ENCODE measurements at places on chromosomes 13 and 19. TPM values are rescaled to one million over a fixed set of nuclear protein-coding genes. Genes with fewer than 3 reads are reported as not detected.

Gene USHBP1
- not detected for total RNA-seq

Gene TNFRSF19
- total RNA-seq, result 3.9 TPM

Gene SYNGR4
- 6.0 TPM for total RNA-seq

Gene MAU2
- total RNA-seq, result 14.8 TPM

Gene TNNI3
- 9.6 TPM for total RNA-seq

Gene ADAMTSL5
- 3.4 TPM for total RNA-seq

Gene PSG7
- 0.07 TPM for total RNA-seq

Gene ZNF564
- 1.1 TPM for total RNA-seq

Gene TLE6
- total RNA-seq, result 5.8 TPM

Gene ZNF763
- total RNA-seq, result not detected

Gene TLE2
- 2.2 TPM for total RNA-seq

Gene ZNF440
- total RNA-seq, result 0.12 TPM

Gene ADGRE3
- not detected for total RNA-seq

Gene REEP6
- total RNA-seq, result 4.4 TPM

Gene ZNF570
- 3.5 TPM for total RNA-seq

Gene APOE
- total RNA-seq, result 13.6 TPM

Gene MUC16
- total RNA-seq, result 0.23 TPM

Gene ZNF433
- total RNA-seq, result not detected

Gene RAB3A
- total RNA-seq, result 0.56 TPM

Gene RPS16
- 7,129 TPM for total RNA-seq

Gene HPN
- 0.15 TPM for total RNA-seq

Gene RXFP2
- not detected for total RNA-seq

Gene HCST
- 0.28 TPM for total RNA-seq

Gene MTUS2
- not detected for total RNA-seq

Gene RDH8
- total RNA-seq, result 0.27 TPM

Gene PRSS57
- not detected for total RNA-seq

Gene FFAR2
- not detected for total RNA-seq

Gene FREM2
- not detected for total RNA-seq

Gene CATSPERD
- total RNA-seq, result not detected

Gene SGCG
- not detected for total RNA-seq

Gene ZNF726
- total RNA-seq, result 1.0 TPM

Gene EFNB2
- 4.3 TPM for total RNA-seq

Gene DDX49
- 37.2 TPM for total RNA-seq
